Esophagus squamous epithelium (tissue), 5 donors: ENCODE measurements at places on chromosomes 5 and 9.

DNA sequence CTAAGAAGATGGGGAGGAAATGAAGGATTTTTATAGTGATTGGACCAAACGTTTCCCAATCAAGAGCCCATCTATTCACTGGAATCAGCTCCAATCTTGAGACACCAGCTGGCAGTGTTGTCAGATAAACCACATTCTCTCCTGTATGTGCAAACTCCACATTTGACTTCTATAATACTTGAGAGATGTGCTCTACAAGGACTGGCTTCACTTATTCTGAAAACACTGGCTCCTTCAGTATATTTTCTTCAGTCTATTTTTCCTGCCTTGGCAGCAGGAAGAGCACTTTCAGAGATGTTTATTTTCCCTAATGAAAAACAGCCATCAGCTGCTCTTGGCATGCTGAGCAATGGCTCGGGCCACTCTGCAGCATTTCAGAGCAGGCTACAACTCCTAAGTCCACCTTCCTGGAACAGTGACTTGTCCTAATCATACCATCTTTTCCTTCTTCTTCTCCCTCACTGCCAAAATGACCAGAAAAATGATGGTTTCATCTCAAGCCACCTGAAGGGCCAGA lies 96.9 kb upstream of the FSTL4 start:
- DNase-seq, result no peak

DNA sequence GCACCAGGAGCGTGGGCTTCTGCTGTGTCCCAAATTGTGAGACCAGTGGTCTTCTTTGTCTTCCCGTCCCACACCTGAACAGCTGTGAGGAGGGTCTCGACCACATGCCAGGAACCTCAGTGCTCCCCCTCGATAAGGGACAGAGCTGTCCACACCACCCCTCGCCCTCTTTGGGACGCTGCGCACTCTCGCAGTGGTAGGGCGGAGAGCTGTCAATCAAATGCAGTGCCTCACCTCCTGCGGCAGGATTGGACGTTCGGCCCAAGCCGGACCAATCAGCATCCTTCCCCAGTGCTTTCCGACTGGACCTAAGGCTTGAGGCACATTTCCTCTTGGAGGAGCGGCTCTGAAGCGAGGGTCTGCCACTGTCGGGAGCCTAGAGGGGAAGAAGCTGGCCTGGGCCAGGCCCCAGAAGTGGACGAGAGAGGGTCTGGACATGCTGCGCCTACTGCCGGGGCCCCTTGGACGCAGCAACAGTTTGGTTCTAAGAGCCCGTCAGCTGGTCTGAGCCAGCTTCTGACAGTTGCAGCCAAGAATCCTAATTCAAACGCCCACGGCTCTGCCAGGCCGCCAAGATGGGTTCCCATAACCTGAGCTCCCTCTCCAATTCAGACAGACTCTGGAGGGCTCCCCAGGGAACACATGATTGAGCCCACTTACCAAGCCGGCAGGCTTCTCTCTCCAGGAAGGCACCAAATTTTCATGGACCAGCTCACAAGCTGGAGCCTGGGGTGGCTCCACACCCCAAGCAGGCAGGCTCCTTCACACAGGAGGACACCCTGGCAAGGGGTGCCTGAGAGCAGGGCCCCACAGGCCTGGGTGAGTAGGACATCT lies 28.1 kb upstream of the ADAMTS2 start:
- DNase-seq, result no peak

- DNase-seq, result no peak
These were observed 403.2 kb upstream of the PTGER4 start for GRCh38 chr5:40276426-40277102.

- DNase-seq, result no peak
These were observed 138.0 kb downstream of the NUDT12 start for GRCh38 chr5:103424453-103425205.

GRCh38 chr5:172727551-172727950 lies 43.4 kb downstream of the DUSP1 start:
- DNase-seq, result no peak

DNA sequence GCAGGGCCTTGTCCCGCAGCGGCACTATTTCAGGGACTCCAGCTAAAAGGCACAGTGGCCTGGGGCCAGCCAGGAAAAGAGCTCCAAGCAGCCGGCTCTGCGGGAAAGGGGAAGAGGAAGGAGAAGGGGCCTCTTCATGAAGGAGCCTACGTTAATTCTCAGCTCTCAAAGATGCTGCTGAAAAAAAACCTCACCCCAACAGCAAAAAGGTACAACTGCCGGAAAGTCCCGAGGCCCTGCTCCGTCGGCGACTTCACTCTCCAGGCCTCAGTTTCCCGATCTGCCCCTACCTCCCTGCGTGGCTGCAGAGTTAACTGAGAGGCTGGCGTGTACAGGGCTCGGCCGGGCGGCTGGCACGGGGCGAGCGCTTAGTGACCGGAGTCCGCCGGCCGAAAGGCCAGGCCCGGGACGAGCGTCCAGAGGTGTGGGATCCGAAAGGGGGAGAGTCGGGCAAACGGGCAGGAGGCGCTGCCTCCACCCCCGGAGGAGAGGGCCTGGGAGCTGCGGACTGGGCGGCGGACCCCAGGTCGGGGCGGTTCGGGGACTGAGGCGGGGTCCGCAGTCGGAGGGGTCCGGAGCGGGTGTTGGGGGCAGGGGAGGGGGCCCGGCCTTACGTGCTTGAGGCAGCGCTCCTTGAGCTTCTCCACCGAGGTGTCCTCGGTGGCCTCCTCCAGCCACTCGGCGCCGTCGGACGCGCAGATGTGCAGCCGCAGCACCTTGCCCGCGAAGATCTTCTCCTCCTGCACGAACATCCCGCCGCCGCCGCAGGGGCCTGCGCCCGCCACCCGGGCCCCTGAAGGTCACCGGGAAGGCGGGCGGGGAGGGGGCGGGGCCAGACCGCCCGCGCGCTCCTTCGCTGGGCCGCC lies 529 bp downstream of the UBAC1 start:
- DNase-seq, result no peak

GRCh38 chr5:79834754-79835714 lies 145.4 kb downstream of the CMYA5 start:
- DNase-seq, result no peak

- no peak for DNase-seq
These were observed 4.4 kb upstream of the IL3 start for GRCh38 chr5:132055808-132056609.

DNA sequence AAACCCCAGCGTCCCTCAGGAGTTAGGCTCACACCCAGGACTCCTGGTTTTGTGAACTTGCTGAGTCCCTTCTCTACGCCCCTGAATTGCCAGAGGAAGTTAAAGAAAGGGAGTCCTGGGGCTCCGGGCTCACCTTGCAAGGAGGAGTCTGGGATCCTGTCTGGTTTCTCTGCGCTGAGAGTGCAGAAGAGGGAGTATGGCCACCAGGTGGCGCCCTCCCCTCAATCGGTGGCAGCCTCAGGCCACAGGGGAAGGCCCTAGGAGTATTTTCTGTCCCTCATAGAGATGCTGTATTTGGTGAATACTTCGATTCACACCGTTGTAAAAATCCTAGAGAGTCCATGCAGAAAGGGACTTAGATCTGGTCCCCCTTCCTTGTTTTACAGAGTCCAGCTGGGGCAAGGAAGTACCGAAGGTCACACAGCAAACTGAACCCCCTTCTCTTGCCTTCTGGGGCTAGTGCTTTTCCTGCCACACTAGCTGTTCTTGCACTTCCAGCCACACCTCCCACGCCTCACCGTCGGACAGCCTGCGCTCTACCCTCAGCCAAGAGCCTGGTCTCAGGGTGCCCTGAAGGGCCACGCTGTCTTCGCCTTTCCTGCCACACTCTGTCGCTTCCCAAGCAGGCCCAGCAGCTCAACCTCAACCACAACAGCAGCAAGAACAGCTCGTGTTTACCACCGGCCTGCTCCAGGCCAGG lies 10.2 kb downstream of the HAND1 start:
- peak; percentile 7 for DNase-seq

GRCh38 chr9:72823971-72824370 lies 128.9 kb downstream of the ALDH1A1 start:
- DNase-seq, result no peak

DNA sequence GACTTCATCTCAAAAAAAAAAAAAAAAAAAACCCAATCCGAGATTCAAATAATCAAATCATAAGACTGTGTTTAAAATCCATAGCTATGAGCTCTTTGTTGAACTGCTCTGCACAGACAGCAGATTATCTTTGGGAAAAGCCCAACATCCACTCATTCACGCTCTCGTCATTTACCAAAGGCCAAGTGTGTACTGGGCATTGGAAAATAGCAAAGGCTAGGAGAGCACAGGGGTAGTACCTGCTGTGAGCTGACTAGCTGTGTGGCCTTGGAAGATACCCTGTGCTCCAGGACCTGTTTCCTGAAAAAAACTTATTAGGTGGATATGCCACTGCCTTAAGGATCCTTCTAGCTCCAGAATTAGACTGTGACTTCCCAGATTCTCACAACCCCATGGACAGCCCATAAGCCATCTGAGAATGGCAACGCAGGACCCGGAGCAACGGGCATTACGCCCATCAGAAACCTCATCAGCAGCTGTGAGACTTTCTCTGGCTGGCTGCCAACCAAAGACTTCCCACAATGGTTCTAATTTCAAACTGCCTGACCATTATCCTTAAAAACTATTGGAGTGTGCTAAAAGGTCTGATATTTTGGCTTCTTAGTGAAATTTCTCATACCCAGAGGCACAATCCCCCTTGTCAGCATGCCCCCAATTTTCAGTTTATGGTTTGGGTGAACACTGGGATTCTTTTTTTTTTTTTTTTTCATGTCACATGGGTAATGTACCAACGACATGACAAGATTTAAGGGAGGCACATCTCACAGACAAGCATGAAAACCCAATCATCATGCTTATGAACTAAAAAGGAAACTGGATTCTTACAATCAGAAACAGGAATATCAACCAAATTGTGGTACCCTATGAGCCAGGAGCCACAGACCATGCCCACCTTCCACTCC lies 16.8 kb downstream of the SERINC5 start:
- DNase-seq, result no peak

DNA sequence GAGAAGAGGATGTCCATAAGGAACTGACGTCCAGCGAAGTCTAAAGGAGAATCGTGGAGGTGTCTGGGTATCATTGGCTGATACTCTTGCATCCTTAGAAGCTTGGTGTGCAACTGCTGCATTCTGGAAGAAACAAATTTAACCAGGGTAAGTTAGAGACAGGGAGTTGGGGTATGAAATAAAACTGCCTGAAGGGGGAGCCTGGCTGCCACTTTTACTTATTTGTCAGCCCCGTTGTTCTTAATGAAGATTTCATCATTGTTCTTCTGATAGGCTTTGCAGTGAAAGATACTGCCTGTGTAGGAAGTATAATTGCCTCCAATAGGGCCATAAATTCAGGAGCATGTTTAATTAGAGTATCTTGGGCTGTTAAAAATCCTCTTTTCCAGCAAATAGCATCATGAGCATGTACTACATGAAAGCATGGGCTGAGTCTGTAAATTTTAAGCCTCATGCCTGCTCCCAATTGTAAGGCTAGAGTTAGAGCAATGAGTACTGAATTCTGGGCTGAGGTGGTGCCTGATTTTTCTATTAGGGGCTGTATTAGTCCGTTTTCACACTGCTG lies 1264.5 kb upstream of the ACO1 start:
- DNase-seq, result no peak

GRCh38 chr5:113083481-113083880 lies 106.9 kb downstream of the DCP2 start:
- DNase-seq, result no peak

DNA sequence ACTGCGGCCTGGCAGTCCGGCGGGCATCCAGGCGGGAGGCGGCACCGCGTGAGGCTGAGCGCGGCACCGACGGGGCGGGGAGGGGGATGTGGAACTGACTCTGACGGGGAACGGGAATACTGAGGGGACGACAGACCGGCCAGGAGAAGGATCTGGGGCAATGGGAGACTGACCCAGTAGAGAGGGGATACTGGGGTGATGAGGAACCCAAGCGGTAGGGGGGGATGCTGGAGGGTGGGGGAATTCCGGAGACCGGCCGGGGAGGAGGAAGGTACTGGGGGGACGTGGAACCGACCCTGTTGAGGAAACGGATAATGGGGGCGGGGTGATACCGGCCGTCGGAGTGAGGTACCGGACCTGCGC lies 423 bp downstream of the IPPK start:
- DNase-seq, result no peak

DNA sequence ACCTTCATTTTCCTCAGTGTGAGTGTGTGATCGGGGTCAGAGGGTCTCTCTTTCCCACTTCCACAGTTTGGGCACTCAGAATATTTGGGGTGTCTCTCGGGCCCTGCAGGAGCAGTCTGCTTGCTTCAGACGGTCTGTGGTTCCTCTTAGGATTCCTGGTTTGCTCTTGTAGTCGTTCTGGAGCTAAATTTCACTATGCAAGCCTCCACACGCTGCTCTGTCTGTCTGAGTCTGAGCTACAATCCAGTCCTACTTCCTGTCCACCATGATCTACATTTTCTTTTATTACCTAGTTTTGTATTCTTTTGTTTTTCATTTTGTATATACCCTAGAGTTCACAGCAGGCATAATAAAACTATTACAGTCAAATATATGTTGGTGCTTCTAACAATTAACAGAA lies 1967.3 kb upstream of the NUDT12 start:
- DNase-seq, result no peak

DNA sequence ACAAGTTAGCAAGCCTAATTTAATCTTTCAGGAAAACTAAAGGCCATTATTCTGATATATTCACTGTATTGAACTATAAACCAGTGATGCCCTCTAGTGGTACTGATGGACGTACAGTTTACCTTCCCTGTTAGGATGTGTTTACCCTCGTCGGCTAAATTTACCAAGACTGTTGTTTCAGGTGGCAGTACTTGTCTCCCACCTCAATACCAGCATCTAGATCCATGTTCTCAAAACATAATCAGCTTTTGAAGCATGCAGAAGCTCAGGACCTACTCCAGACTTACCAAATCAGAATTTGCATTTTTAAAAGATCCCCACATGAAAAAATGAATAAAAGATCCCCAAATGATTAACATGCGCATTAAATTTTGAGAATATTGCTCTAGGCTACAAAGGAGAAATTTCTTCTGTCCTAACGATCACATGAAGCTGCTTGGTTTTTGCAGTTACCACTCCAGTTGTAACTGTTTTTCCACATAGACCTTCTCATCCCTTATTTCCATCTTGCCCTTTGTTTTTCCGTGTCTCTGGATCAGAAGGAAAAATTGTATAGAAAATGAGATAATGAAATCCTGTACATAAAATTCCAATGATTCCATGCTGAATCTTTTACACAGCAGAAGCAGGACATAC lies 3.2 kb upstream of the BAAT start:
- DNase-seq, result no peak

GRCh38 chr9:126157423-126157822 lies 169.2 kb upstream of the MVB12B start:
- DNase-seq, result no peak

DNA sequence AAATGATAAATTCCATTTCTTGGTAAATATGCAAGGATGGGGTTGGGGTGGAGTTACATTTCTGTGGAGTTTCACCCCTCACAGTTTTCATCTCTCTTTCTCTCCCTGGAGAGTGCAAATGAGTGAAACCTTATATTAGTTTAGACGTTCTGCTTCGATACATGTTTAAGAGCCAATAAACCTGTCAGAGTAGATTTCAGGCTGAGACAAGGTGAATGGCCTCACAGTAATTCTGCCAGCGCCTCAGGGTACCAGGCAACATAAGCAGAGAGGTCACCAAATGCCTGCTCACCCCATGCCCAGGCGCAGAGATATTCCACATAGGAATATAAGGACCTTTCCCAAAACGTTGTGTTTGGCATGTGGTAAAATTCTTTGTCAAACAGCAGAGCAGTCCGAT lies 154.9 kb upstream of the VLDLR start:
- no peak for DNase-seq
